ENCODE measurements at places on chromosomes 2 and 18.

DNA sequence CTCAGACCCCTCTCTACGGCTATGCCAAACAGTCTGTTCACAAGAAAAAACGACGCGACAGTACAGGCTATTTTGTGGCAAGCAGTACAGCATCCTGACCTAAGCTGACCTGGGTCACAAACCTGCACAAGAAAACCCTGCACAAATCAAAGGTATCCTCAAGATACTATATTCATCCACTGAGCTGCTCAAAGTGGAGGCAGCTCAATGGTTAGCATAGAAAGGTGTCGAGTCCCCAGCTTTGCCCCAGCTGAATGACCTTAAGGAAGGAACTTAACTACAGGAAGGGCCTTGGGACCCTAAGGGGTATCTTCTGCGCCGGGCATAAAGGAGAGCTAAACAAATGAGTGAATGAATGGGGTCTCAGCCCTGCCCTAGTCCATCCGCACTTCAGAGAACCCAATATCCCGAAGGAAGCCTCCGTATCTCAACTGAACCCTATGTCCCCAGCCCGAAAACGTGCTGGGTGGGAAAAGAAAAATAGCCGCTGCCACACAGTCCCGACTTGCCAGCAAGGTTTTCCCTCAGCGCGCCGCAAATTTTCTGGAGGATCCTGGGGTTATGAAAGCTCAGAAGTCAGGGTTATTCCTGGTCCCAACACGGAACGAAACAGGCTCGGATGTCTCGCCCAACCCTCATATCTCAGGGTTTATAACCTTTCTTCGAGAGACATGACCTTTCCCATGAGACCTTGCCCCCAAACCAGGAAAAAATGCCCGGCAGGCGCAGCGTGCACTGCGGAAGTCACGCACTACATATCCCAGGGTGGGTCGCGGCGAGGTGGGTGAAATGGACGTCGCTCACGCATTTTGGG lies at the start of gene FASTKD1:
Gene FASTKD1, minus strand, starts transcription at position 706 of the 814 bp plus-strand sequence. CDS start 1,836 bp downstream, outside the sequence.
- H3K27ac ChIP-seq: peak within 1 kb of the TSS; percentile 83
- peak within 1 kb of the TSS; percentile 92 for H3K4me3 ChIP-seq
- peak; percentile 94 for DNase-seq

GRCh38 chr2:95374921-95375471 lies 27.5 kb upstream of the FAHD2A start:
- DNase-seq: no peak
- no peaks in the 10 kb centered on the region for H3K4me1 ChIP-seq
- H3K27me3 ChIP-seq: peaks cover 15% of the 10 kb centered on the region
- no peak overlapping the region for H3K4me3 ChIP-seq
- no peaks in the 10 kb centered on the region for H3K36me3 ChIP-seq
- no peak overlapping the region for H3K27ac ChIP-seq

DNA sequence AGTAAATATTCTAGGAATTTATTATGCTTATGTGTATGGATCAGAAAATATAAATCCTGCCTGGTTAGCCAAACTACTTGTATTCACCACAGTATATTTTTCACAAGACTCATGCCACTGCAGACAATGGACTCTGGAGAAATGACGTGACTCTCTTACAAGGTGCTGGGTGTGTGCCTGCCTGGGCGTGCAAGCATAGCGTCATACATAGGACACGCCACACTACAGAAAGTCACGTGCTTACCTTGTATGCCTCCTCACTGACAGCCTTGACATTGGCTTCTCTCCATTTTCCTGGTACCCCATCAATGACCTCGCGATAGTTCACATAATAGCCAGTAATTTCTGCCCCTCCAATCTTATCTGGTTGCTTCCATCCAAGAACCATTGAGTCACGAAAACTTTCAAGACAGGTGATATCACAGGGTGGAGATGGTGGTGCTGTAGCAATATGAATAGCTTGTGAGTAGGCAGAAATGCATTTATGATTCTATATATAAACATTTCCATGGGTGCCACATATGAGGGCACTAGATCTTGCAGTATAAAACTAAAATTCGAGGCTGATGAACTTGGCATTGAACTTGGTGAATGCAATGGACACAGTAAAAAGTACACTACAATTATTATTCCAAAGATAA lies 93.2 kb downstream of the MYOM1 start:
- peaks cover 12% of the 10 kb centered on the region for H3K4me1 ChIP-seq
- no peak overlapping the region for H3K27ac ChIP-seq
- no peak overlapping the region for H3K4me3 ChIP-seq
- H3K36me3 ChIP-seq: peaks cover 5% of the 10 kb centered on the region
- no peaks in the 10 kb centered on the region for H3K27me3 ChIP-seq
- no peak for DNase-seq

DNA sequence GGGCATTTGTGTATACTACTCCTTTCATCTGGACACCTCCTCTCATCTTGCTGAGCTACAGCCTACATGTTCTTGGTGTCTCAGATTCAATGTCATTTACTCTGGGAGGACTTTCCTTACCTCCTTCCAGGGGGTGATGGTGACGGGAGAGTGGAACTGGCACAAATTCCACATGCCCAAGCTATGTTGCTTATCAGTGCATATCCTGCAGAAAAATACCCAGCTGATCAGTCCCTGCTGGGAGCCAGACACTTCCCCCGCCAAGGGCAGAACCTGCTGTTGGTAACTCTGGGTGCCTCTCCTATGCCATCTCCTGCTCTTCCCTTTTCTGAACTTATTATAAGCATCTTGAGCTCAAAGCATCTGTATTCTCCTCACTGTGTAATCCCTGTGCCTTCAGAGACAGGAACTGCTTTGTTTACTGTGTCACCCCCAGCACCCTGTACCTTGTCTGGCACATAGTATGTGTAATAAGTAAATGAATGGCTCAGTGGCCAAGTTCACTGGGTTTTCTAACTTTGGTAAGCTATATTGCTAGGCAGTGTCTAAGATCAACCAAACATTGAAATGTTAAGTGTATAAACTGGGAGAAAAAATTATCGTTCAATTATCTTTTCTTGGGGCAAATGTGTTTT lies 87.7 kb upstream of the LPIN2 start:
- no peaks in the 10 kb centered on the region for H3K27me3 ChIP-seq
- no peak overlapping the region for H3K4me3 ChIP-seq
- DNase-seq: no peak

DNA sequence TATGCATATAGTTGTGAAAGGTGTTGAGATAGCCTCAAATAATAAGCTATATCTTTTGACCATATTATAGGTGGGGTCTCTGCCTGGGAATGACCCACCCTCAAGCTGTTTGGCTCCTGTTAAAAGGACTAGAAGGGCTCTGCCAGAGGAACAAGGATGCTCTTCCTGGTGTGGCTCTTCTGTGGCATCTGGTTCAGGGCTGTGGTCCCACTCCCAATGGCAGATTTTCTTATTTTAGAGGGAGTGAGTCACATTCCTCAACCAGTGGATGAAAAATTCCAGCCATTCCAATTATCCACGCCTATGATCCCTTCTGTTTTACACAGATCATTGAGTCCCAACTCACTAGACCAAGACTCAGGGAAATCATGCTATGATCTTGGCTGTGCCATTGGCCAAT lies 119.9 kb downstream of the PARD3B start:
- no peak overlapping the region for H3K27ac ChIP-seq
- H3K27me3 ChIP-seq: no peaks in the 10 kb centered on the region
- no peak for DNase-seq
- H3K36me3 ChIP-seq: no peaks in the 10 kb centered on the region

DNA sequence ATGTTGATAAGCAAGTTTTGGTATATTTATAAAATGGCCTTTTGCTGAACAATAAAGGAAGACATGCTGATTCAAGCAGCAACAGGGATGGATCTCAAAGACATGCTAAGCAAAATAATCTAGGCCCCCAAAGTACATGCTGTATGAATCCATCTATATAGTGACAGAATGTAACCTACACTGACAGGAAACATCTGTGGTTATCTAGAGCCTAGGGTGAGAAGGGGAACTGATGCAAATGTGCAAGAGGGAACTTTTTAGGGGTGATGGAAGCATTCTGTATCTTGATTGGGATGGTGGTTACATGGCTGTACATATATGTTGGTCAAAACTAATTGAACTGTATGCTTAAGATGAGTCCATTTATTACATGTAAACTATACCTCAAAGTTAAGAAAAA lies 24.2 kb downstream of the CNRIP1 start:
- no peak overlapping the region for H3K4me3 ChIP-seq
- peaks cover 5% of the 10 kb centered on the region for H3K4me1 ChIP-seq
- H3K27ac ChIP-seq: no peak overlapping the region

DNA sequence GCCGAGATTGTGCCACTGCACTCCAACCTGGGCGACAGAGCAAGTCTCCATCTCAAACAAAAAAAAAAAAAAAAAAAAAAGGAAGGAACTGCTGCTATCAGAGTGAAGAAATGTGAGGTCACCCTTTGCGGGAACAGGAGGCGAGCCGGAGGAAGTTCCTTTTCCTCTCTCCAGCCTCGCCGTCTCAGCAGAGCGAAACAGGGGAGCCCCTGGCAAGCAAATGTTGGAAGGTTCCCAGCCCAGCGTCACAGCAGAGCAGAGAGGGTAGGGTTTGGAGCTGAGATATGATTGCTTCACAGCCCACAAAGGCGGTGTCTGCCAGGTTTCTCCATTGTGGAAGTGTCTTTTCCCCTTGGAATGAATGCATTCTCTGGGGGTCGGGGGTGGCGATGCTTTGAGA lies 28.5 kb downstream of the SLC20A1 start:
- no peak for DNase-seq
- peaks cover 7% of the 10 kb centered on the region for H3K27me3 ChIP-seq
- H3K27ac ChIP-seq: no peak overlapping the region
- no peak overlapping the region for H3K4me3 ChIP-seq
- peaks cover 3% of the 10 kb centered on the region for H3K4me1 ChIP-seq

- no peak for DNase-seq
- no peaks in the 10 kb centered on the region for H3K27me3 ChIP-seq
Measured at GRCh38 chr2:145685383-145686050, 1165.6 kb upstream of the ZEB2 start.
